ENCODE measurements at places on chromosomes 4 and X. TPM values are rescaled to one million over a fixed set of nuclear protein-coding genes. Genes with fewer than 3 reads are reported as not detected.

RASSF6 gene
- not detected for total RNA-seq

ERCC6L gene
- 2.4 TPM for total RNA-seq

FABP2 gene
- not detected for total RNA-seq

CCNB3 gene
- total RNA-seq, result 2.0 TPM
